ENCODE measurements at places on chromosomes 2 and 18.

- DNase-seq: no peak
Observed at GRCh38 chr18:43620936-43621335, 343.6 kb upstream of the SYT4 start.

- DNase-seq: no peak
Observed at GRCh38 chr18:56815926-56816325, 164.8 kb downstream of the WDR7 start.

DNA sequence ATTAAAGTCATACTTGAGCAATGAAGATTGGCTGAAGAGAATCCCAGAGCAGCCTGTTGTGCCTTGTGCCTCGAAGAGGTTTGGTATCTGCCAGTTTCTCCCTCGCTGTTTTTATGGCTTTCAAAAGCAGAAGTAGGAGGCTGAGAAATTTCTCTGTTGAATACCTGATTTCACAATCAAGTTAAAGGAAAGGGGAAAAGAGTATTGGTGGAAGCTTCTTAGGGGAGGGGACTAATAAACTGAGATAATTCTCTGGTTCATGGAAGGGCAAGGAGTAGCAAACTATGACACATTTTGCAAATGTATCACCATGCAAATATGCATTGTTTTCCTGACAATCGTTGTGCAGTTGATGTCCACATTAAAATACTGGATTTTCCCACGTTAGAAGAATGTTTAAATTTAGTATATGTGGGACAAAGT, at the start of gene IL1B:
Gene IL1B (minus strand): TSS at position 85 of the 423 bp plus-strand sequence. CDS start 550 bp downstream, outside the sequence.
- no peak for DNase-seq

GRCh38 chr18:67290421-67290820, 226.1 kb downstream of the DSEL start:
- no peak for DNase-seq

GRCh38 chr2:192499476-192499875, 304.7 kb upstream of the TMEFF2 start:
- no peak for DNase-seq

GRCh38 chr18:12855916-12856315, 28.1 kb downstream of the PTPN2 start:
- no peak for DNase-seq

DNA sequence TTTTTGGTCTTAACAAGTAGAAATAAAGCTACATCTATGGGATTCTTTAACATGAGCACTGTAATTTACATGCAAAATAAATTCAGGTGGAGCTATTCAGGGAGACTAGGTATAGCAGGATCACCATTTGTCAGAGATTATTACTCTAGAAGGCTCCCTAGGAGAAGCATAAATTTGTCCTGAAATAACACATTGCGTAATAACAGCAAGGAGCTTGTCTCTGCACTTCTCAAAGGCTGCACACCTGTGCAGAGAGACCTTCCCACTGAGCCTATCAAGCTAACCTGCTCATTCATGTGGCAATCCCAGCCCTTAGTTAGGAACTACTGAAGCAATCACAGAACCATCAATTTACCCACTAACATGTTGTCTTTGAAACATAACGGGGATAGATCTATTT, 437.4 kb upstream of the MC4R start:
- no peak for DNase-seq

DNA sequence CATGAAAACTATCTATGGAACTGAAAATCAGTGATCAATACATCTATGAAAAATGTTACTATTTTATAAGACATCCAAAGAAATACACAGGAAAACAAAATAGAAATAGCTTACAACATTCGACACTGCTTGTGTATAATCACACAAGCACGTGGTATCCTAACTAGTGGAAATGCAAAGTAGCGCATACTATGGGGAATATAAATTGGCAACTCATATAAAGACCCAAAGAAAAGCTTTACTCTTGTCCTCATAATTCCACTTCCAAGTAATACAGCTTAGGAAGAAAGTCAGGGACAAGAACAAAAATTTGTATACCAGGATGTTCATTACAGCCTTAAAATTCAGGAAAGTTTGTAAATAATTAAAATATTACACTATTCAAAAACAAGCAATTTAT, 384.6 kb downstream of the NRXN1 start:
- DNase-seq: no peak

- no peak for DNase-seq
Observed at GRCh38 chr2:27889774-27890145, 427 bp downstream of the RBKS start.

DNA sequence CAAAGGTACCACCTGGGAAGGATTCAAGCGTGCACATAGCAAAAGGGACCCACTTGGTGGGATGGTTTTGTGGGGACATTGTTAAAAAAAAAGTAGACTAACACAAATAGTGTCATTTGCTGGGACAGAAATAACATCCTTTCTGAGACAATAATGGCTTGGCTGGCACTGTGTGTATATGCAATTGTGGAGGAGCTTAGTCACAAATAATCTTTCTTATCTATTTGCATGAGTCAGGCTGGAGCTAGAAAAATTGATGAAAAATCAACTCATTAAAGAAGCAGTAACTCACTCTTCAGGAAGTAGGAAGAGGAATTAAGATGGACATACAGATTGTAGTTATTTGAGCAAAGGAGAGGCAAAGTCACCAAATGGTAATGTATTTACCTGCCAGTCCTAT, 29.5 kb upstream of the ITGB6 start:
- no peak for DNase-seq

GRCh38 chr2:23312996-23313606, 71.9 kb upstream of the KLHL29 start:
- peak; percentile 51 for DNase-seq

- no peak for DNase-seq
Observed at GRCh38 chr2:99911736-99912135, 230.7 kb downstream of the AFF3 start.

GRCh38 chr2:12862541-12862940, 145.8 kb downstream of the TRIB2 start:
- no peak for DNase-seq

DNA sequence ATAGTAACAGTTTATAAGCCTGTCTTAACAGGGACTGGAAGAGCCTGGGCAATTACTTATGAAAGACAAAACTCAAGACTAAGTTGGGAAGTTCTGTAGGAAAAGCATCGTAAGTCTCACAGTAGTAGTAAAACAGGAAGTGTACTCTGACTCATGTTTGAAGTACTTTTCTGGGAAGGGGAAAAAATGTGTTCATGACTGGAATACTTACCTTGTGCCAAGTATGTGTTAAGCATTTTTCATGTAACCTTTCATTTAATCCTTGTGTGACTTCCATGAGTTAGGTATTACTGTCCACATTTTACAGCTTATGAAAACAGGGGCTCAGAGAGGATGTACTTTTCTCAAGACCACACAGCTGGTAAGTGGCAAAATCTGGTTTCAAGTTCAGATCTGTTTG, 13.7 kb upstream of the SKOR2 start:
- DNase-seq: no peak

- DNase-seq: no peak
Observed at GRCh38 chr2:446963-447530, 159.2 kb upstream of the ALKAL2 start.

DNA sequence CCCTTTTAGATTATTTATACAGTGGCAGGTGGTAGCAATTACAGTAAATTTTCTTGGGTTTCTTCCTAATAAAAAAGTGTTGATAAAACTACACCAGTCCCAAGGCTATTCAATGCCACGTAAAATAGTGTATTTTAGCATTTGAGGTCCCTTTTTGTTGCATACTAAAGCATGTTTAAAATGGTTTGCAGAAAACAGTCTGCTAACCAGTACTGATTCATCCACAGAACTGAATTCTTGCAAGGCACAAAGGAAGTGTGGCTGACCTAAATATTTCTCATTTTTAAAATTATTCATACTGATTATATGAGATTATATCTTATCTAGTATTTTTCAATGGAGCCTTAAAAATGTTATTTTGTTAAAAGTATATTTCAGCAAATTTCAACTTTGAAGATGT, 98.1 kb downstream of the SMAD2 start:
- no peak for DNase-seq

- DNase-seq: no peak
Observed at GRCh38 chr18:37516361-37516853, 49.2 kb downstream of the CELF4 start.

DNA sequence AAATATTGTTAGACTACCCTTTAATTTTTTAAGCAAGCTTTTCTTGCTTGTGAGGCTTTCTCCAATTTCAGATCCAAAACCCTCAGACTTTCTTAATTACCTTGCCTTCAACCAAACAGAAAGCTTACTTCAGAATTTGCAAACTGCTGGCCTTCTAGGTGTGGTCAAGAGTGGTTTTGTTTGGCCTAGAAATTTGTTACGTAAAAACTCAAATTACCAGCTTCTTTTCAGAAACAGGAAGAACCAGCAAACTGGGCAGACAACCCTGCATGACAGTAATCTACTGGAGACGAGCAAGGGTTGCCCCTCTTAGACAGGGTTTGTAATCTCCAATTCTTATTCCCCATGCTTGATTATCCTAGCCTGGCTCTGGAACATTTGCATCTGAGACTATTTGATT, 27.1 kb downstream of the SRBD1 start:
- no peak for DNase-seq

- DNase-seq: peak; percentile 56
Observed at GRCh38 chr2:26770986-26771586, 7.0 kb downstream of the SLC35F6 start.

DNA sequence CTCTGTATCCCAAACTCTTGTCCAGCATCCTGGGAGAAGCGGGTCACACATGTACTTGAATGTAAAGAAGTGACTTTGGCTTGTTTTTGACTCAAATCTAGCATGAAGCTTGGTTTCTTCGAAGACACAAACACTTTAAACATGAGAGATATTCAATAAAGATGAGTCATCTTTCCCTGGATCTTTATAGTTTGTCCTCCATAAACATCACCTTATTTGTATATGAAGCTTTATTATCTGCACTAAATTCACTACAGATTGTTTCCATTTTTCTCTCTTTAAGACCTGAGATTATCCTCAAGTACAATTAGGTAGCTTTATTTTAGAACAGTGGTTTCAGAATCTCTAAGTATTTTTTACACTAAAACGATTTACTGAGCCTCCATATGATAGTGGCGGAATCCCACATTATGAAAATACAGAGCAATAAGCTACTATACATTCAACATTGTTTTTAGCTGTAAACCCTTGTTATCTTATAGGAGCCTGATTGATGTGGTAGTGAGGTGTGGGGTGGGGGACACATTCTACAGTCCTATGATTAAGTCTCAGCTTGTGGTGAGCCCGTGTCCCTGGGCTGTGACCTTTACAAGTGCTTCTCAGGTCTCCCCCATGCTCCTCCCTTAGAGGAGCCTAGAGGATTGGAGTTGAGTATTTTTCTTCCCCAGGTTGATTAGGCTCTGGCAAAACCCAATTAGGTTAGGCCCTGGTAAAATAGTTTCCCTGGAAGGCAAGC, 79.6 kb upstream of the RAPGEF4 start:
- DNase-seq: no peak

GRCh38 chr2:238493880-238494572, 67.3 kb downstream of the ASB1 start:
- peak; percentile 49 for DNase-seq
